DMS 273 treated with DMSO at 0.1 percent for 48 hours (cell line): ENCODE measurements at places on chromosomes 16 and 17.

DNA sequence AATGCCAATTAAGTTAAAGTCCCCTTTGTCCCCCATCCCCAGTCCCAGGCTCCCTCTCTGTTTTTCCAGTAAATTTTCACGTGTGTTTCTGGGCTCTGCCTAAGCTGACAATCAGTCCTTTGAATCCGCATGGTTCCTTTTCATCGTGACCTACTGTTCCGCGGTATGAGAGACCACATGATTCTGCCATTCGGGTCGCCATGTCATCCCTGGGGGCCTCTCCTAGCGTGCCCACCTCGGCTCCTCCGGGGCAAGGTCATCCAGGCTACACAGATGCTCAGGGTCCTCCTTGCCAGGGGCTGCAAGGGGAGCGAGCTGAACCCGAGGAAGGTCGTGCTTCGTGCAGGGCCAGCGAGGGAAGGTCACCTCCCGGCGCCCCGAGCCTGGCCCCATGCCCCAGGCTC, 157.6 kb downstream of the RAB11FIP4 start:
- DNase-seq: no peak

DNA sequence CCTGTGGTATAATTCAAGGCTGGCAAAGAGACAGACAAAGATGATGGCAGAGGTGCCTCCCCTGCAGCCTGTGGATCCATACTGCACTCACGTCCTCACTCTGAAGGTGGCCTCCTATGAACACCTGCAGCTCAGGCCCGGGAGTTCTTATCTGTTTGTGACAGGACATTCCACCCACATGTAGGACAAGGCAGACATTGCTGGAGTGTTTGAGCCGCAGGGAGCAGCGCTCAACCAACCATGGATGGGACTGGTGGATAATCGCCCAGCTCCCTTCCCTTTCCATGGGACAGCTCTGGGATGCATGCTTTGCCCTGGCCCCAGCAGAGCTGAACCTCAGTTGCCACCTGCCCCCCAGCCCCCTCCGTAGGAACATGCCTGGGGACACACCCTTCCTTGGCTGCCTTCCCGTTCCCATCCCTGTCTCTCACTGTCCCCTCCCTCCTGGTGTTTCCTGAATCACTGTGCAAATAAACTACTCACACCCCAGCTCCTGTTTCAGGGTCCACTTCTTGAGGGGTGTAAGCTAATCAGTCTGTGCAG, 22.2 kb downstream of the ITPRIPL2 start:
- no peak for DNase-seq

GRCh38 chr16:83953796-83954576, 946 bp downstream of the OSGIN1 start:
- DNase-seq: peak; percentile 26

GRCh38 chr16:66486199-66486772, 59.2 kb downstream of the BEAN1 start:
- DNase-seq: no peak

DNA sequence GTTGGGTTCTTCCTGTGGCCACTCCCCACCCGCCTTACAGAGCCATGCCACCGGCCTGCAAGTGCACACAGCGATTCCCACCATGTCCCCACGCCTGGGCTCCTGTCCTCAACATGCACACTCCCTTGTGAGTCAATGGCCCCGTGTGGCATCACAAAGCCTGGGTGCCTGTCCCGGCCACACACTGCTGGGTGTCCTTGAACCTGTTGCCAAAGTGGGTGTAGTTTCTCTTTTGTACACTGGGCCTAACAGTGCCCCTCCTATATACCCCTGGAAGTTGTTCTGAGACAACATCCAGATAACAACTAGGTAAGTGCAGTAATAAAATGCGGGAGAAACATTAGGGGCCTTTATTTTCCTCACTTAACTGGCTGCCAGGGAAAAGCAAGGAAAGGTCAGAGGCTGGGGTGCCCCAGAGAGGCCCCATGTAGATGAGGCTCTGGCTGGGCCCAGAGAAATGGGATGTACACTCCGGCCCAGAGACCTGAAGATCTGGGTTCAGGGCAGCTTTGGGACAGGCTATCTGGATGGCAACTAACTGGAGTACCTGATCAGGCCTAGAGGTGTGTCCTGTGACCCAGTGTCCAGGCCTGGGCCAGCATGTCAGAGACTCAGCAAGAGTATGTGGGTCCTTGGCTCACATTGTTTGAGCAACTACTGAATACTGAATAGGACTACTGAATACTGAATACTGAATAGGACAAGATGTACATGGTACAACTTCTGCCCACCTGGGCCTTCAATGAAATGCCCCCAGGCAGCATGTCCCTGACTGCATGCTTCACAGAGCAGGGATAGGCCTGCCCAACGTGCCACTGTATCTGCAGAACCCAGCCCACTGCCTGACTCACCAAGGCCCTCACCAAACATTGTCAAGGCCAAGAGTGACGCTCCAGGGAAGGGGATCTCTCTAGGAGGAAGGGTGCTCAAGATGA, 8.3 kb downstream of the ABCC3 start:
- DNase-seq: no peak

DNA sequence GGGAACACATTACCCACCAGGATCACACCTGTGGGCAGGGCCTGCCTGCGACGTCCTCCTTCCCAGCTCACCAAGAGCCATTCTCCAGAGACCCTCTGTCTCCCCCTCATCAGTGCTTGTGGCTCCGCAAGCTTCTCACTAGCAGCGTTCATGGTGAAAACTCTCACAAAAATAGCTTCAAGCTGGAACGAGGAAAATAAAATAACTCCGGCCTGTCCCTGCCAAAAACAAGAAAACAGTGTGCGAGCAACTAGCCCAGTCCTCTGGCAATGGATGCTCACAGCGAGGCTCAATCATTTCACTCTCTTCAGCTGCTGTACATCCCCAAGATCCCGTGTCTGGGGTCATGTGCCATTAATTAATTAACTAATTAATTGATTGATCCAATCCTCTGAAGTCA, 18.0 kb downstream of the SPACA3 start:
- no peak for DNase-seq

DNA sequence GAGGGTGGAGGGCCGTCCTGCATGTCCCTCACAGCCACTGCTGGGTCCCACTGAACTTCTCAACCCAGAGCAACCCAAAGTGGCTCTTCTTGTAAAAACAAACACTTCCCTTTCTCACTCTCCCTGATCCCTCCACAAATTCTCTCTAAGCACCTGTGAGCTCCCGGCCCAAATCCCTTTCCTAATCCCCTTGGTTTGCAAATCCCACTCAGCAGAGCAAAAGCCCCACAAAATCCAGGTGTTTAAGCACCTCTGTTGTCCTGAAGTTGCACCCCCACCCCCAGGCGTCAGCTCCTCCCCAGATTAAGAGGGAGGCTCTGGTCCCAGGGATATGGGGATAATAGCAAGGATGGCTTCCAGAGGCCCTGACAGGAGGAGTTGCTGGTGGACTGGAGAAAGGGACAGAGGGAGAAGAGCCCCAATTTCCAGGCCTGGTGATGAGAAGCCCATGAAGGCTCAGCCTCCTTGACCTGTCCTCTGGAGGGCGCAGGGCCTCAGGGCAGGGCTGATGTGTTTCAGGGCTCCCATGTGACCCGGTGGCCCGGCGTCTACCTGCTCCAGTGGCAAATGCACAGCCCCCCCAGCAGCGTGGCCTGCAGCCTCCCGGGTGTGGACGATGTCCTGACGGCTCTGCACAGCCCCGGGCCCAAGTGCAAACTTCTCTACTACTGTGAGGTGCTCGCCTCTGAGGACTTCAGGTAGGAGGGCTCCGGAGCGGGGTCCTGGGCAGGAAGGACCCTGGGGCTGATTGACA, 23.0 kb downstream of the NAGPA start:
- no peak for DNase-seq

DNA sequence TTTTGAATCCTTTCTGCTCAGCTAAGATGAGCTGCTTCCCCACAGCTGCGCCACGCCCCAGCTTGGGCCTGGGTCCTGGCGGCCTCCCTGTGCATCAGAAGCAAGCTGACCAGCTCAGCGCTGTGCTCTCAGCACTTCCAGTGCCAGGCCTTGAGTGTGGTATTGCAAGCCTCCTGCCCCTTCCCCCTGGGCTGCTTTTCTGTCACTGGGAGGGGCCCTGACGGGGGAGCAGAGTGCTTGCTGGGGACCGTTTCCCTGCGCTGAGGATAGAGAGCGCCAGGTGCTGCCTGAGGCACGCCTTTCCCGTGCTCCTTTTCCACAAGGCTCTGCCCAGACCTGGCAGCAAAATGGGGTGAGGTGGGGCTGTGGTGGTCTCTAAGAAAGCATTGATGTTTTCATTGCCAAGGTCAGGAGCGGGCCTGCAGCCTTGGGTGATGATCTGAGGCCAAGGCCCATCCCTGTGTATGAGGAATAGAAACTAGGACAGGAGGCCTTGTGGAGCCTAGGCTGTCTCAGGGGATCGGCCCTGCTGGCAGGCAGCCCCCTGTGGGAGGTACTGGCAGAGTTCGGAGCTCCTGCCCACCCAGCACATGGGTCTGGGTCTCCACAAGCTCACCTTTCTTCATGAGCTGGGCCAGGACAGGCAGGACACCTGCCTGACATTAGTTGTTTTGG, 29.7 kb downstream of the POLR3E start:
- no peak for DNase-seq

GRCh38 chr17:81647640-81648012, 8.7 kb downstream of the PDE6G start:
- no peak for DNase-seq

- DNase-seq: no peak
Observed at GRCh38 chr17:79201536-79202227, 127.1 kb downstream of the ENGASE start.

- DNase-seq: no peak
Observed at GRCh38 chr17:63075969-63076368, 109.9 kb downstream of the TANC2 start.

DNA sequence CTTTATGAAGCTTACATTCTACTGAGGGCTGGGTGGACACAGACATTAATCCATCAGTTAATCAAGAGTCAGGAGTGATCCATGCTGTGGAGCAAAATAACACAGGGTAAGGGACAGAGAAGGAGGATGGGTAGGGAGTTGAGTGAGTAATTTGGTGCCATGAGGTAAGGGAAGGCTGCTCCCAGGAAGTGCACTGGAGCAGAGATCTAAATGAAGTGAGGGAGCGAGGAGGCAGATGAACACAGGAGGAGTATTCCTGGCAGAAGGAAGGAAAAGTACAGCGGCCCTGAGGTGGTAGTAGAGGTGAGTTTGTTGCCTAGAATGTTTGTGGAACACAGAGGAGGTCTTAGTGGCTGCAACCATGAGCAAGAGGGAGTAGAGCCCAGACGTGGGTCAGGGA, 34.8 kb downstream of the ASIC2 start:
- no peak for DNase-seq

DNA sequence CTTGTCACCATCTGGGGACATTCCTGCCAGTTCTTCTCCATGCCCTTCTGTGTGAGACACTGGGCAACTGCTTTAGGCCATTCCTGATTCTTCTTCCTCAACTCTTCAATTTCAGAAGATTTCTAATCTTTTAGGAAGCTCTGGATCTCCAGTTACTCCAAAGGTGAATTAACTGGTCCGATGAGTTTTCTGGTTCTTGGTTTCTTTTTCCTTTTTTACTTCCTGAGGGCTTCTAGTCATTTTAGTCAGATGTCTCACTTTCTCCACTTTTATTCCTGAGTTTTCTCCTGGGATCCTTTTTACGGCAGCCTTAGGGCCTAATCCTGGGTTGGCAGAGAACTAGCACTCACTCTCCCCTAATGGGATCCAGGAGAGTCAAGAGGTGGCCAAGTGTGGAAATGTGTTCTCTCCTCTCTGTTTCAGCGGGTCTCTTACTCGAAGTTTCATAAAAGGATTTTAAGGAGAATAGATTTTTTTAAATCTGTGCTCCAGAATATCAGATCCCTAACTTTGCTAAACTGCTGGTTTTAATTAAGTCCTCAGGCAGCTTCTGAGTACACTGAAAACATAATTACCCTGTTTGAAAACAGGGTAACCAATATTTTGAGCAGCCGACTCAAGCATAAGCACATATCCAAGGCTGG, 107.6 kb downstream of the RMI2 start:
- DNase-seq: no peak

DNA sequence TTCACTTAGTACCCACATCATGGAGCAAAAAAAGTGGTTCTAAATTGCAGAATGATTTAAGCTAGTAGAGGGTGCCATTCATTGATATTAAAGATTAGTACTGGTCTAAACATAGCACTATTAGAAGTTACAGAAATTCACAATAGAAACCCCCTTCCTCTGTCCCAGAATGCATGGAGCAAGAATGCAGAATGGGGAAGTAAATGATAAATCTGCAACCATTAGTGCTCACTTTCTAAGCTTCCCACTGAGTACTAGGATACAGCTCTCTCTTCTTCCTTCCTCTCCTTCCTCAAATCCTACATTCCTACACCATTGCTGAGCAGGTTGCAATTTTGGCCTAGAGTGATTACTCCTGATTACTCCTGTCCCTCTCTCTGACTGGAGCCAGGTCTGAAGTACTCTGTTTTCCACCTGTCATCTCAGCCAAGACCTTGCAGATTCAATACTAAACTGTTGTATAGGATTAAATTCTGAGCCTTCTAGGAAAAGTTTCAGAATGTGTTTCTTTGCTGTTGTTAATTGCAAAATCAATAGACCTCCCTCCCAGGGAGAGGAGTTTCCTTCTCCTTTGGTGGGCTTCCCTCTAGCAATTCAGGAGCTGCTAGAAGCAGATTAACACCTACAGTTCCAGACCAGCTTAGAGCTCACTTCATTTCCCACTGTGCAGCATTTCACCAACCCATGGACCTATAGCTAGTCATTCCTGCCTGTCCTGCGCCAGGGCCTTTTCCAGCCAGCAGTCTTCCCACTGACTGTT, 165.5 kb upstream of the TBX2 start:
- no peak for DNase-seq

DNA sequence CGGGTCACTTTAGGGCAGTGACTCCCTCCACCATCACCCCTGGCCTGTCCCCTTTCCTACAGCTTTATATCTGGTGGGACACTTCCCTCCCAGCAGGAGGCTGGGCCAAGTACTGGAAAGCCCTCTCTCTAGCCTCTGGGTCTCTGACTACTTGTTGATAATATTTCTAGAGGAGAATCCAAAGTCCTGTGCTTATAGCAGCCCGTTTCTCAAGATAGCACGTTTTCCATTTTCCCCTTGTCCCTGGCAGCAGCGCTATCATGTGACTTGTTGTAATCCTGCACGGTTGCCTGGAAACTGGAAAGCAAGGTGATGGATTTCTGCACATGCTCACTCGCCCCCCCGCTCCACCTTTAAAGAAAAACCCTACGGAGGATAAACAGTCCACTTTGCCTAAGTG, 3.3 kb upstream of the AXIN2 start:
- peak; percentile 53 for DNase-seq

DNA sequence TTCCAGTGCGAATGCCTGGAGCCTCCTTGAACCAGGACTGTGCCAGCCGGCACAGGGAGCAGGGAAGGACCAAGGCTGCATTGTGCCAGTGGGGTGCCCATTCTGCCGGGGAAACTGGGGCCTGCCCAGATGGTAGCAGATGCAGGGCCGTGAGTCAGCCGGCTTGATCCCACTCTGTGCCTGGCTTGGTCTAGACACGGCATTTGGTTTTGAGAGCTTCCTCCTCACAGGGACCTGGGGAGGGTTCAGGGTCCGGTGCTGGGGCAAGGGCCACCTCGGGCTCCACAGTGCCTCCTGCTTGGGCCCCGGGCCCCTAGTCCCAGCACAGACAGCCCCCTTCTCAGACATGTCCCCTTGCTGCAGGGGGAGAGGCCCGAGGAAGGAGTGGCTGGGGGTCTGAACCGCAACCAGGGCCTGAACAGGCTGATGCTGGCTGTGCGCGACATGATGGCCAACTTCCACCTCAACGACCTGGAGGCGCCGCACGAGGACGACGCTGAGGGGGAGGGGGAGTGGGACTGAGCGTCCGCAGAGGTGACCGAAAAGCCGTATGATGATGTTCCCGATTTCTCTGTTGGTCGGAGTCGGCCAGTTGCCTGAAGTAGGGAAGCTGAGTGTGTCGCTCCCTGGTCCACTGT, 7.8 kb upstream of the MC1R start:
- DNase-seq: no peak

- DNase-seq: no peak
Observed at GRCh38 chr17:1800712-1801111, 29.0 kb downstream of the SMYD4 start.

GRCh38 chr16:76265434-76266045, 11.7 kb upstream of the CNTNAP4 start:
- DNase-seq: no peak
